ENCODE measurements at places on chromosomes 12 and 14. TPM values are rescaled to one million over a fixed set of nuclear protein-coding genes. Genes with fewer than 3 reads are reported as not detected.

The HSPA2 gene
- total RNA-seq: 18.9 TPM

GRCh38 chr12:650983-651382, 12.3 kb downstream of the NINJ2 start:
- DNase-seq: no peak

The P2RX2 gene
- total RNA-seq: not detected

DNA sequence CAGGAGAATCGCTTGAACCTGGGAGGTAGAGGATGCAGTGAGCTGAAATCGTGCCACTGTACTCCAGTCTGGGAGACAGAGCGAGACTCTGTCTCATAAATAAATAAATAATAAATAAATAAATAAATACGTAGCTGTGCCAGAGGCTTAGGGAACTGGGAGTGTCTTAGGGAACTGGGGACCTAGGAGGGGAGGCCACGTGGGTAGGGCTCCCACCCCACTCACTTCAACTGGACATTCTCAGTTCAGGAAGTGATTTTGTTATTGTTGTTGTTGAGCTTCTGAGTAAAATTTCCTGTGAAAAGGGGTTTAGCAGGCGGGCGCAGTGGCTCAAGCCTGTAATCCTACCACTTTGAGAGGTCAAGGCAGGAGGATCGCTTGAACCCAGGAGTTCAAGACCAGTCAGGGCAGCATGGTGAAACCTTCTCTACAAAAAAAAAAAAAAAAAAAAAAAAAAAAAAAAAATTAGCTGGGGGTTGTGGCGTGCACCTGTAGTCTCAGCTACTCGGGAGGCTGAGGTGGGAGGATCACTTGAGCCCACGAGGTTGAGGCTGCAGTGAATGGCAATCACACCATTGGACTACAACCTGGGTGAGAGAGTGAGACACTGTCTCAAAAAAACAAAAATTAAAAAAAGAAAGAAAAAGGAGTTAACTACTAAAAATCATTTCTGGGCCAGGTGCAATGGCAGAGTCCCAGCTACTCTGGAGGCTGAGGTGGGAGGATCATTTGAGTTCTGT, 19.0 kb upstream of the ANKRD9 start:
- no peak for DNase-seq

GRCh38 chr12:69000540-69001243, 67.7 kb upstream of the CPM start:
- peak; percentile 70 for DNase-seq

GRCh38 chr12:12749433-12749832, 32.3 kb downstream of the CDKN1B start:
- DNase-seq: no peak

GRCh38 chr12:85755760-85756159, 80.4 kb downstream of the RASSF9 start:
- peak; percentile 0 for DNase-seq

GRCh38 chr12:31504625-31505222, 86.2 kb downstream of the DENND5B start:
- no peak for DNase-seq

DNA sequence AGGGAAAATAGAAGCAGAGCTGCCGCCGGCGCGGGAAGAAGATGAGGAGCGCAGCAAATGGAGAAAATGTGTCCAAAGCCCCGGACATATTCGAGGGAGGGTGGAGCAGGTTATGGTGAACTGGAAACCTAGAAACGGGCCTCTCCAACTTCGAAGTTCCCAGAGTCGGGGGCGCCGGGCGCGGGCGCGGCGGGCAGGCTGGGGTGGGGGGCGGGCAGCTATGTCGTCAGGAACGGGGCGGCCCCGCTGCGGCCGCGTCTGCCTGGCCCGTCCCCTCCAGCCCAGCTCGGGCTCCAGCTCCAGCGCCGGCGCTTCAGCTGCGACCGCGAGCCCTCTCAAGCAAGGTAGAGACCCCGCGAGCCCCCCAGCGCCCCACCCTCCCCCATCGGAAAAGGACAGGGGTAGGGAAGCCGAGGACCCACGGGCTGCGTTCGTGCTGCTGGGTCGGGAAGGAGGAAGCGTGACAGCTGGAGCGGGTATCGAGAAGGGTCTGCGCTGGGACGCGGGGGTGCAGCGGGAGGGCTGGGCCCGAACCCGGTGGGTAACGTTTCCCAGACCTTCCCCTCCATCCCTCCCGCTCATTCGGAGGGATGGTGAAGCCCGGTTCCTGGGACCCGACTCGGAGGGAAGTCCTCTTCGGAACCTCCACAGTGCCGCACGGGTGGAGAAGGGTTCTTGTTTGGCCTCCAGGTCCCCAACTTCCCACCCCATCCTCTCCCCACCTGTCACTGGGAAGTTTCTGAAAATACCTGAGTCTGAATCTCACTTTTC, 1.0 kb downstream of the DGKA start:
- DNase-seq: peak; percentile 29

- peak; percentile 37 for DNase-seq
These were observed 50.9 kb upstream of the DIP2B start for GRCh38 chr12:50453872-50454271.
